ENCODE measurements at places on chromosomes 1 and 21.

GRCh38 chr1:204314171-204314892, 45.4 kb downstream of the PLEKHA6 start:
- DNase-seq = peak; percentile 83

GRCh38 chr1:220219136-220219442, 53.2 kb downstream of the RAB3GAP2 start:
- DNase-seq = no peak

DNA sequence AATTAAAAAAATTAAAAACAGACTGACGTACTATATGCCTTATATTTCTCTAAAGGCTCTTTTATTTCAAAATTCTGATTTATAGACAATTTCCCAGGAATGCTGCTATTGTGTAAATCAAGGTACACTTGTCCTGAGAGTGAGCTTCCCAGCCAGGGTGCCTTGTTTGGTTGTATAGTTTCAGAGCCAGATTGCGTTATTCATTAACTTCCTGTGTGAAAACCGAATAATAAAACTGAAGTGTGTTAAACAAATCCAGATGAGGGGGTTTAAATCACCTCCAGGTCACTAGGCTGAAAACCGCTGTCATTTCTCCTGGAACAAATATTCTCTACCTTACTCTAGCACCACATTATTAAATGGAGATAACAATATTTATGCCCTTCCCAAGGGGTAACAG, 68.7 kb downstream of the LMX1A start:
- DNase-seq = no peak

DNA sequence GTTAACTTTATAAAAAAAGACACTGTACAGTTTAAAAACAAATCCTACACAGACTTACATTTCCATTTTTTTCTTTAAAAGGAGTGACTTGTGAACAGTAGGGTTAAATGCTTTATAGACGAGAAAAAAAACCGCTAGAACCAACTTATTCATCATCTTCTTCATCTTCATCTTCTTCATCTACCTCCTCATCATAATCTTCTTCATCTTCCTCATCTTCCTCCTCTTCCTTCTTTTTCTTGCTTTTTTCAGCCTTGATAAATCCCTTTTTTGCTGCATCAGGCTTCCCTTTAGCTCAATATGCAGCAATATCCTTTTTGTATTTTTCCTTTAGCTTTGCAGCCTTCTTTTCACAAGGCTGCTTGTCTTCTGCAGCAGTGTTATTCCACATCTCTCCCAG, 22.5 kb downstream of the FMO1 start:
- no peak for DNase-seq

DNA sequence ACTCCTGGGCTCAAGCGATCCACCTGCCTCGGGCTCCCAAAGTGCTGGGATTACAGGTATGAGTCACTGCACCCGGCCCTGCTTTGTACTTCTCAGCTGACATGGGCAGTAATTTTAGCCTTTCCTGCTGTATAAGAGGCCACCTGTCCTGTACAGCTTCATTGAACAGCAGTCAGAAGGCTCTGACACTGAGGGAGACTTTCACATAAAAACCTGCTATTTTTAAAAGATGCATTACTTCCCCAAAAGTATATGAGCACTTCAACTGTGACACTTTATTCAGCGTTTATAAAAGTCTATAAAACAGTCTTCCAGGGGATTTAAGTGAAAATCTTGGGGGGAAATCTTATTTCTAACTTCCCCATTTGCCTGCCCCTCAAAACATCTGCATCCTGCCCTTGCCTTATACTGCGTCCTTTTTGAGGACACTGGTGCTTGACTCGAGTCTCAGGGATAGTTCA, 17.6 kb downstream of the RNU5D-1 start:
- DNase-seq = no peak

GRCh38 chr1:55935236-55935635, 644.1 kb downstream of the PLPP3 start:
- DNase-seq = no peak

- no peak for DNase-seq
Measured at GRCh38 chr1:98766255-98766654, 104.7 kb downstream of the SNX7 start.
